ENCODE measurements at places on chromosomes 13 and 19. TPM values are rescaled to one million over a fixed set of nuclear protein-coding genes. Genes with fewer than 3 reads are reported as not detected.

- no peaks in the 10 kb centered on the region for H3K4me1 ChIP-seq
- no peaks in the 10 kb centered on the region for H3K36me3 ChIP-seq
- no peak overlapping the region for H3K27ac ChIP-seq
- H3K4me3 ChIP-seq: no peak overlapping the region
- no peak for DNase-seq
These were observed 423.2 kb upstream of the SGCG start for GRCh38 chr13:22757530-22758120.

DNA sequence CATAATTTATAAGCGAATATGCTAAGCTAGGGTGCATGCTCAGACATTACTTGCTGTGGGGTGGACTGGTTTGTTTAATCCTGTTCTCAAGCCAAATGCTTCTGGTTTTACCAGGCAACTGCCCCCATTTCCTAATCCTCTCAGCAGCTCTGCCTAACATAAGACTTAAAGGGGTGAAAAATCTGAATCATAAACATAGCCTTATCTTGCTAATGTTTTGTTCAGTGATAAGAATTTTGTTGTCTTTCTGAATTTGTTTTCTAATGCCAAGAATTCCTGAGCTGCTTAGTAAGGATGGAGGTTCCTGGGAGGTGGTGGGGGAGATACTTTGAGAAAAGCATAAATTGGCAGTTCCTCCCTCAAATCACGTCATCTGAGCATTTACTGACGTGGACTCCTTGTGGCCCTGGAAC, 42.7 kb downstream of the ING1 start:
- H3K27me3 ChIP-seq: no peaks in the 10 kb centered on the region
- no peaks in the 10 kb centered on the region for H3K4me1 ChIP-seq
- no peaks in the 10 kb centered on the region for H3K36me3 ChIP-seq
- no peak overlapping the region for H3K27ac ChIP-seq

DNA sequence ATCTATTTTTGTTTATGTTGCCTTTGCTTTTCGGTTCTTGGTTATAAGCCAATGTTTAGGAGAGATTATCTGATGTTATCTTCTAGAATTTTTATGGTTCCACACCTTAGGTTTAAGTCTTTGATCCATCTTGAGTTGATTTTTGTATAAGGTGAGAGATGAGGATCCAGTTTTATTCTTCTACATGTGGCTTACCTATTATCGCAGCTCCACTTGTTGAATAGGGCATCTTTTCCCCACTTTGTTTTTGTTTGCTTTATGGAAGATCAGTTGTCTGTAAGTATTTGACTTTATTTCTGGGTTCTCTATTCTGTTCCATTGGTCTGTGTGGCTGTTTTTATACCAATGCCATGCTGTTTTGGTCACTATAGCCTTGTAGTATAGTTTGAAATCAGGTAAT, 927.0 kb downstream of the UQCRFS1 start:
- H3K4me1 ChIP-seq: no peaks in the 10 kb centered on the region
- no peak overlapping the region for H3K27ac ChIP-seq
- H3K27me3 ChIP-seq: no peaks in the 10 kb centered on the region

DNA sequence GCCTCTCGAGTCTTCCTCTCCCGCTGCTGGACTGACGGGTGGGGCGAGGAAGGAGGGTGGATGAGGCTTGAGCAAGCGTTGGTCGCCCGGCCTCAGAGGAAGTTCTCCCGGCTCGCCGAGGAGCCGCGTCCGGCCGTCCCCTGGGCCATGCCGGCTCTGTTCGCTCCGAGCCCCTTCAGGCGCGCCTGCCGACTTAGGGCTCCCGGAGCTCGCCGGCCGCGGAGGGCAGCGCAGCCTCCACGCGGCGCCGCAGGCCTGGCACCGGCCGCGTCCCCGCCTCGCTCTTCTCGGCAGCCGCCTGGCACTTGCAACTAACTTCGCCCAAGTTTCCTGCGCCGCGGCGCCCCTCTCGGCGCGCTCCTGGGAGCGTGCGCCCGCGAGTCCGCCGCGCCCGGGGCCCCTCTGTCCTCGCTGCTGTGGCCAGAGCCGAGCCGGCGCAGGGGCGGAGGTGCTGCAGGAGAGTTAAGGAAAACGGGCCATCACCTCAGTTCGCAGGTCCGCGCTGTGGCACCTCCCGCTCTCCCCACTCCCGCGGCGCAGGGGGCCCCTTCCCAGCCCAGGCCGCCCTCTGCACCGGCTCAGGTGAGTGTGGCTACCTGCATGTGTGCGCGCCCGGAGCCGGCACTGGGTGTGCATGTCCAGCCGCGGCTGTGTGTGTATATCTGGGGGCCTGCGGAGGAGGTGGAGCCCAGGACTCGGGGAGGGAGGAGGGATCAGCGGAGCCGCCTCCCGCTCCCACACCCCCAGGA, 641 bp upstream of the SOX21 start:
- H3K27ac ChIP-seq: no peak overlapping the region
- H3K27me3 ChIP-seq: no peaks in the 10 kb centered on the region
- no peaks in the 10 kb centered on the region for H3K36me3 ChIP-seq
- peak; percentile 46 for DNase-seq
- no peaks in the 10 kb centered on the region for H3K4me1 ChIP-seq

DNA sequence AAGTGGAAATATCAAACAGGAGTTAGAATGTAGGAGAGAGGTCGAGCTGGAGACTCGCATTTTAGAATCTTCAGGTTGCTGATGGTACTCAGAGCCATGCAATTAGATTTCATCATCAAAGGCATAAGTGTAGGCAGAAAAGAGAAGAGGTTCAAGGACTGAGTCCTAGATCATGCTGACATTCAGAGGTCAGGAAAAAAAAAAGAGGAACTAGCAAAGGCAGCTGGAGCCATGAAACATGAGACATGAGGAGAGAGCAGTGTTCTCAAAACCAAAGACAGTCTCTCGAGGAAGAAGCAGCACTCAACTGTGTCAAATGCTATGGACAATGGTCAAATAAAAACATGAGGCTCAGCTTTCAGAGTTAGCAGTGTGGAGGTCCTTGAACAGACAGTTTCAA, 12.4 kb upstream of the TPP2 start:
- H3K4me1 ChIP-seq: no peaks in the 10 kb centered on the region
- no peak overlapping the region for H3K4me3 ChIP-seq
- DNase-seq: no peak
- no peak overlapping the region for H3K27ac ChIP-seq

- H3K4me1 ChIP-seq: no peaks in the 10 kb centered on the region
- H3K27me3 ChIP-seq: no peaks in the 10 kb centered on the region
- peak; percentile 93 for DNase-seq
- no peak overlapping the region for H3K27ac ChIP-seq
These were observed 7.2 kb downstream of the MED29 start for GRCh38 chr19:39398297-39398864.

DNA sequence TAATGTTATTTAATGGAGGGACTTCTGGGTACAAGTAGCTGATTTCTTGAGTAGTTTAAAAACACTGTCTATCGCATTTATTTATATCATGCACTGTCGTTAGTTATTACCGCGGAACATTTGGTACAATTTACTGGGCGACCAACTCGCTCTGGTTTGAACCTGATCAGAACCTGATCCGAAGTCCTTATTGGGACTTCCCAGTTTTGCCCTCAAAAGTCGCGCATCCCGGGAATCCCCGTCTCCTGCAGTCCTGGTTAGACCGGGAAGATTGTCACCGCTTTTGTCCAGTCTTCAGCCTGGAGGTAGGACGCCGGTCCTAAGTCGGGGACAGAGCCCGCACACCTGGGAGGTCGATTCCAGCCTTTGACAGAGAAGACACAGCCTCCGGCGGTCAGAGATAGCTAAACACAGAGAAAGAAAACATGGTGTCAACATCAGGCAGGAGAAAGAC, 694 bp downstream of the CLN5 start:
- H3K27me3 ChIP-seq: no peaks in the 10 kb centered on the region
- DNase-seq: peak; percentile 57
- no peaks in the 10 kb centered on the region for H3K36me3 ChIP-seq
- peak overlapping the region; percentile 71 for H3K4me3 ChIP-seq
- peak overlapping the region; percentile 61 for H3K27ac ChIP-seq

DNA sequence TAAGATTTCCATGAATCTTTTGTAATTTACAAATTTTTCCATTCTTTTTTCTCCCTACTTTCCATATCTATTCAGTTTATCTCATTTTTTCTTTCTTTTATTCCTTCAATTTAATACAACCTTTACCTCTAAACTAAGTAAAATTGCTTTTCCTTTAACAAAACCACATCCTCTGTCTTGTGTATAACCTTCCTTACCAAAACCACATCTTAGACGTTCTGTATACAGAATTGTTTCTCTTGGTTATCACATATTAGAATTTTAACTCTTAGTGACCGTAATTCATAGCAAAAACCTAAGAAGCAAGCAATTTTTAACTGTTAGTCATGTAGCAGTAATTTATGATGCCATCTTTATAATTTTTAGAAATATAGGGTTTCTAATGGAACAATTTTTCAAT, 15.0 kb downstream of the PPP5C start:
- no peak overlapping the region for H3K27ac ChIP-seq
- H3K4me3 ChIP-seq: no peak overlapping the region
- DNase-seq: no peak
- H3K36me3 ChIP-seq: no peaks in the 10 kb centered on the region
- no peaks in the 10 kb centered on the region for H3K27me3 ChIP-seq
- no peaks in the 10 kb centered on the region for H3K4me1 ChIP-seq

- H3K36me3 ChIP-seq: no peaks in the 10 kb centered on the region
- DNase-seq: no peak
- H3K27me3 ChIP-seq: no peaks in the 10 kb centered on the region
- no peak overlapping the region for H3K27ac ChIP-seq
- no peak overlapping the region for H3K4me3 ChIP-seq
These were observed 16.8 kb upstream of the LENG8 start for GRCh38 chr19:54432144-54432738.

GRCh38 chr13:23288995-23289394, 108.2 kb downstream of the SGCG start:
- no peak overlapping the region for H3K4me3 ChIP-seq
- peaks cover 9% of the 10 kb centered on the region for H3K4me1 ChIP-seq
- H3K27ac ChIP-seq: no peak overlapping the region
- no peaks in the 10 kb centered on the region for H3K27me3 ChIP-seq
- H3K36me3 ChIP-seq: no peaks in the 10 kb centered on the region

GRCh38 chr19:15466851-15467733, 2.7 kb upstream of the RASAL3 start:
- H3K27me3 ChIP-seq: no peaks in the 10 kb centered on the region
- no peak overlapping the region for H3K4me3 ChIP-seq
- H3K36me3 ChIP-seq: no peaks in the 10 kb centered on the region

- no peak overlapping the region for H3K27ac ChIP-seq
- H3K27me3 ChIP-seq: no peaks in the 10 kb centered on the region
- H3K4me1 ChIP-seq: no peaks in the 10 kb centered on the region
- H3K4me3 ChIP-seq: no peak overlapping the region
- no peak for DNase-seq
These were observed 50.6 kb downstream of the GGACT start for GRCh38 chr13:100537951-100538462.

DNA sequence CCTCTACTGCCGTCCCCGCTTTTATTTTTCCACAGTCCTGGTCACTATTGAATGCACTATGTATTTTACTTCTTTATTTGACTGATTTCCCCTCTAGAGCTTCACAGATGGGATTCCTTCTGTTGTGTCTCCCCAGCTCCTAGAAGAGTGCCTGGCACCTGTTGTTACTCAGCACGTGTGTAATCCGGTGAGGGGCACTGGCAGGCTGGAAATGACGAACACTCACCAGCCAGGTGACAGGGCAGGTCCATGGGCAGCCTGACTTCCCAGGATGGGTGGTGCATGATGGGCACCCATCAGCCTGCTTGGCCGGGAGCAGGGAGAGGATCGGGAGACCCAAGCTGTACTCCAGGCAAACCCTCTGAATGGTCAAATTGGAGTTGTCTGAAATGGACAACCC, 67.2 kb downstream of the CEBPG start:
- H3K36me3 ChIP-seq: no peaks in the 10 kb centered on the region
- DNase-seq: peak; percentile 12
- no peak overlapping the region for H3K27ac ChIP-seq
- no peaks in the 10 kb centered on the region for H3K27me3 ChIP-seq
- H3K4me3 ChIP-seq: no peak overlapping the region

DNA sequence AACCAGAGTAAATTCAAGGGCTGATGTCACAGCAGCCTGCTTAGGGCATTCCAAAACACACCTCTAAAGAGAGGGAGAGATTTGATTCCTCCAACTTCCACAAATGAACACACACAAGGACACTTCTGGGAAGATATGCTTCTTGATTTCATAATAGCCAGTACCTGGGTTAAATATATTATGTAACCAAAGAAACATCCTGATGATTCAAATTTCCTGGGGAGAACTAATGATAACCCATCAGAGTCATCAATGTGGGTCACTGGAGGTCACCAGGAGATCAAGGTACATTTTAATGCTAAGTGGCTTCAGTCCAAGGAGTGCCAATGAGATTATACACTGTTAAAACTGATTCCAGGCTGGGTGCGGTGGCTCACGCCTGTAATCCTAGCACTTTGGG, 54.0 kb upstream of the DOCK9 start:
- no peak overlapping the region for H3K4me3 ChIP-seq
- H3K4me1 ChIP-seq: no peaks in the 10 kb centered on the region
- H3K27ac ChIP-seq: no peak overlapping the region
- H3K27me3 ChIP-seq: no peaks in the 10 kb centered on the region

- no peak overlapping the region for H3K4me3 ChIP-seq
- no peak for DNase-seq
- H3K27me3 ChIP-seq: no peaks in the 10 kb centered on the region
- H3K36me3 ChIP-seq: no peaks in the 10 kb centered on the region
These were observed 11.5 kb downstream of the CCDC124 start for GRCh38 chr19:17944301-17944700.

- no peaks in the 10 kb centered on the region for H3K27me3 ChIP-seq
- peak; percentile 21 for DNase-seq
- H3K4me1 ChIP-seq: no peaks in the 10 kb centered on the region
- H3K36me3 ChIP-seq: peaks cover 5% of the 10 kb centered on the region
These were observed 130.5 kb downstream of the ATP11A start for GRCh38 chr13:112820318-112820717.

DIAPH3 gene
- 3.2 TPM for total RNA-seq

NLRP4 gene
- total RNA-seq: not detected

ZNF432 gene
- total RNA-seq: 22.0 TPM

POSTN gene
- 190 TPM for total RNA-seq

NUP62 gene
- total RNA-seq: 27.7 TPM

MAP3K10 gene
- total RNA-seq: 28.8 TPM

CGB8 gene
- total RNA-seq: not detected

ZNF345 gene
- total RNA-seq: 6.8 TPM

SIGLEC8 gene
- 0.69 TPM for total RNA-seq

MADCAM1 gene
- 0.63 TPM for total RNA-seq

PRODH2 gene
- total RNA-seq: not detected

Measured in aorta (tissue), 5 donors.